T-helper 1 cell (primary cell): ENCODE measurements at places on chromosomes 16 and 17.

GRCh38 chr17:8079291-8080207, 8.0 kb downstream of the ALOX12B start:
- peak; percentile 67 for DNase-seq

DNA sequence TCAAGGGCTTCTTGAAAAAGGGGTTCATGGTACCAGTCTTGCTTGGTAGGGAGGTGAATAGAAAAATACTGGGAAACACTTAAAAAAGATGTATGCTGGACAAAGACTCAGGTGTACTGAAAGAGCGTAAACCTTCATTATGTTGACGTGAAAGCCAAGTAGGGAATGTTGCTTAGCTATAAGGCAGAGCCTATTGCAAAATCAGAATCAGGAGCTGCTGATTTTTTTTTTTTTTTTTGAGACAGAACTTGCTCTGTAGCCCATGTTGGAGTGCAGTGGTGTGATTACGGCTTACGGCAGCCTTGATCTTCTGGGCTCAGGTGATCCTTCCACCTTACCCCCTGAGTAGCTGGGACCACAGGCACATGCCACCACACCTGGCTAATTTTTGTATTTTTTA, 3.9 kb downstream of the TMEM94 start:
- DNase-seq = no peak

GRCh38 chr16:82181461-82182185, 11.6 kb upstream of the MPHOSPH6 start:
- DNase-seq = no peak

DNA sequence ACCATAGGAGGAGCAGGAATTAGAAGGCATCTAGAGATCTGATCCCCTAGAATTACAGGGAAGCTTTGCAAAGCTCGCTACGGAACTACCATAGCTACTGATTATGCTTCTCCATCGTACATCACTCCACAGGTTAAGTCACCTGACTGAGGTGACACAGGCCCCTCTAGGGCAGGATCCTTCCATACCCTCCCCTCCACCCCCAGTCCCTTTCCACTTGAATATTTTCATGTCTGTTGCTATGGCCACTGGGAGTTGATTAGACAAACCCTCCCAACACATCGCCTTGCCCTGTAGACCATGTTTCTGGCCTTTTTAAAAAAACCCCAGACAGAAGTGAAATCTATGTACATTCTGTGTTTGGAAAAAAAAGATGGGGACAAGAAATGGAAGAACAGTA, 287.1 kb downstream of the SOX9 start:
- no peak for DNase-seq

DNA sequence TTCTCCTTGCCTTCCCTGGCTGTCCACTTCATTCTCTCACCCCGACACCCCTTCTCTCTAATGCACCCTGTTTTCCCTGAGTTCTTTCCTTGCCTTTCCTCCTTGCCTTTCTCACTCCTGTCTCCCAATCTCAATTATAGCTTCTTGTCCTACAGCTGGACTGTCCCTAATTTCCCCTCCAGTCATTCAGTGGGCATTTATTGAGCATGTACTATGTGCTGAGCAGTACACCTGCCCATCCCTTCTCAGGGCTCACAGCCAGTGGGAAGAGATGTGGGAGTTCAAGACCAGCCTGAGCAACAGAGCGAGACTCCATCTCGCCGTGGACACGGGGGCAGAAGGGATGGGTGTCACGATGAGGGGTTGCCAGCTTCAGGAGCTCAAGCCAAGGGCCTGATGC, 5.8 kb downstream of the ATP2A1 start:
- no peak for DNase-seq

DNA sequence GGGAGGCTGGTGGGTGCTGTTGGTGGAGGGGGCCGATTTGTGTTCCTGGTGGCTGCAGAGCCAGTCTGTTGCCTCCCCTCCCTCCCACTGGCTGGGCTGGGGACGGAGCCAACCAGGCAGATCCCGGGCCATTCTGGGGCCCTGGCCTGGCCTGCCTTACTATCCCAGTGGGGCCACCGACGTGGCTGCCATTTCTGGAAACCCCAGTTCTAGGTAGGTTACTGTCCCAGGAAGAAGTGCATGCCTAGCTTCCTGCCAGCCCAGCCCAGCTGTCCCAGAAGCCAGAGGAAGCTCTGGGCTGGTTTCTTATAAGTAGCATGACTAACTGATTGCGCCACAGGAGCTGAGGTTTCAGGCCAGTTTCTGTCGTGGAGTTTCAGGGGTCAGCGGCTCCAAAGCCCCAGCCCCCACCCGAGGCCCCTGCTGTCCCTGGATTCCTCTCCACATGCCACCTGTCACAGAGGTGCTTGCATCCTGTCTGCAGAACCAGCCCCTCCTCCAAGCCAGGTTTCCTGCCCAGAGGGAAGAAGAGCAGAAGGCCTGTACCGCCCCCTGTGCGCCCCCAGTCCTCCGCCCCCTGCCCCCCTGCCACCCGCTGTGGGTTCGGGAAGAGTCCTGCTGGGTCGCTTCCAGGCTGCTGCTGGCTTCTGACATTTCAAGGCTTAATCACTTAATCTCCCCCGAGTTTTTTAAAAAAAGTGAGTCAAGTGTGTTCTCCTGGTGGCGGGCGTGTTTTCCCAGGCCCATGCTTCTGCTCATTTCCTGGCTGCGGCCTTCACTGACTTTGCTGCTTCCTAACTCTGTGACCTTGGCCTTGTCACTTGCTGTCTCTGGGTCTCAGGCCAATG, 13.2 kb downstream of the IL4R start:
- peak; percentile 13 for DNase-seq

GRCh38 chr17:80800481-80801391, 190.9 kb upstream of the CHMP6 start:
- no peak for DNase-seq

DNA sequence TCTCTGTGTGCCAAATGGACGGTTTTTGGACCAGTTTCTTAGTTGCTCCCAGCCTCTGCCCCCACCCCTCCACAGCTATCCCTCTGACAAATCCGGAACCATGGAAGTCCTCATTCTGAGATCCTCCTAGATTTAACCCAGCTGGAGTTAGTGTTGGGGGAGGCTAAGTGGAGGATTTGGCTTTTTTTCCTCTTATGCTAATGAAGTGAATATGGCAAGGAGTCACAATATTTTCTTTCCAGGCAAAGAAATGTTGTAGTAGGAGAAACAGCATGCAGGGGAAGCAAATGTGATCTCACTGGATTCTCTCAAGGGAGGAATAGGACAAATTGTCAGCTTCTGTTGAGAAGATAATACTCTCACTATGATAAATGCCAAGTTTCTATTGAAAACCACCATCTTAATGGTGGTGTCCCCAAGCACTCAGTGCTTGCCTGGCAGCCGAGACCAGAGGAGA, 159.5 kb downstream of the MSI2 start:
- DNase-seq = no peak

DNA sequence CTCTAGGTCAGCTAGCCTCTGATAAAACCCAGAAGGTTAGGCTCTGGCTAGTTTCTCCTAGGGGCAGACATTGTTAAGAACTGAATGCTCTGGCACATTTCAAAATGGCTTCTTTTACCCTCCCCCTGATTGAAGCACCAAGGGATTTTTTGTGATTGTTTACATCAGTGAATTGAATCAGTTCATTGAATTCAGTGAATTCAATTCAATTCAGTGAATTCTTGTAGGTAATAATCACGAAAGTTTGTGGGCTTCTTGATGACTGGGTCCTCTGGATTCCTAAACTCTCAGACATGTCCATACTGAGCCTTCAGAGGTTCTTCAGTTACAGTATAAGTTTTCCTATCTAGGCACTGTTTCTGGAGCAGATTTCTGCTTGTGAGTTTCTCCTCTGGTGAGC, 135.2 kb upstream of the ELAC2 start:
- no peak for DNase-seq

DNA sequence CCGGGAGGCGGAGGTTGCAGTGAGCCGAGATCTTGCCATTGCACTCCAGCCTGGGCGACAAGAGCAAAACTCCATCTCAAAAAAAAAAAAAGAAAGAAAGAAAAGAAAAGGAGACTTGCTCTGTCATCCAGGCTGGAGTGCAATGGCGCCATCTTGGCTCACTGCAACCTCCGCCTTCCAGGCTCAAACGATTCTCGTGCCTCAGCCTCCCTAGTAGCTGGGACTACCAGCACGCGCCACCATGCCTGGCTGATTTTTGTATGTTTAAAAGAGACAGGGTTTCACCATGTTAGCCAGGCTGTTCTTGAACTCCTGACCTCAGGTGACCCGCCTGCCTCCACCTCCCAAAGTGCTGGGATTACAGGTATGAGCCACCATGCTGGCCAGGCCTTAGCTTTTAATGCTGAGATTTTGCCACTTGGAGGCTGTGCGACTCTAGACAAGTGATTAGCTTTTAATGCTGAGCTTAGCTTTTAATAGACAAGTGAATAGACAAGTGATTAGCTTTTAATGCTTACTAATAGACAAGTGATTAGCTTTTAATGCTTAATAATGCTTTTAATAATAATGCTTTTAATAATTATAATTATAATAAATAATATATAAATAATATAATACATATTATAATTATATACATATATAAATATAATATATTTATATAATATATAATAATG, 9.6 kb downstream of the LDAF1 start:
- DNase-seq = no peak

GRCh38 chr17:43216762-43217613, 5.3 kb downstream of the TMEM106A start:
- no peak for DNase-seq

DNA sequence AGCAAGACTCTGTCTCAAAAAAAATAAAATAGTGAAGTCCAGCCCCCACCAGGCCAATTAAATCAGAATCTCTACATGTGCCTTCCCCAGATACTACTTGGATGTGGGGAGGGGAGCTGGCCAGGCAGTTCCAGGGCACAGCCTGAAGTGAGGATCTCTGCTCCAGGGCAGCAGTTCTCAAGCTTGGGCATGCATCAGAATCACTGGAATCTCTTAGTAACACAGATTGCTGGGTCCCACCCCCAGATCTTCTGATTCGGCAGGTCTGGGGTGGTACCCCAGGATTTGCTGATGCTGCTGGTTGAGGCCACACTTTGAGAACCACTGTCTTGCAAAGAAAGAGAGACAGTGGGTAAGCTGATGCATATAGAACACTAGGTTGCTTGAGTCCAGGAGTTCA, 8.3 kb upstream of the CDH5 start:
- no peak for DNase-seq

DNA sequence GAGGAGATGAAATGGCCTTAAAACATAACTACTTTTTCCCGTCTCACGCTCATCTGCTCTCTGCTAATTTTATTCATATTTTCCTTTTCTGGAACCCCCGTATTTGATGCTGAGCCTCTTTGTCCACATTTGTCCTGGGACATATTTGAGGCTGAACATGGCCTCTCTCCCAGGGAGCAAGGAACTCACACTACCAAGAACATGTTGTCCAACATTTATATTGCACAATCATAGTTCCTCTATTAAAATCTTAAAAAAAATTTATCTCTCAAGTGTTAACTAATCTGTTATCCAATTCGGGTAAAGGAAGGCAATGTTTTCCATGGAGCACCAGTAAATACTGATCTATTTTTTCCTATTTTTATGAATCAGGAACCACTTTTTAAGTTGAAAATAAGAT, 60.2 kb downstream of the CMC2 start:
- no peak for DNase-seq

- no peak for DNase-seq
Measured at GRCh38 chr16:1500465-1501150, 7.4 kb downstream of the TELO2 start.

GRCh38 chr17:29892201-29892600, 37.8 kb downstream of the SSH2 start:
- DNase-seq = no peak

- no peak for DNase-seq
Measured at GRCh38 chr16:49049191-49049590, 232.4 kb downstream of the CBLN1 start.

- no peak for DNase-seq
Measured at GRCh38 chr16:14527411-14528044, 102.5 kb downstream of the PARN start.

- DNase-seq = no peak
Measured at GRCh38 chr17:36197387-36197703, 787 bp upstream of the CCL3L1 start.

DNA sequence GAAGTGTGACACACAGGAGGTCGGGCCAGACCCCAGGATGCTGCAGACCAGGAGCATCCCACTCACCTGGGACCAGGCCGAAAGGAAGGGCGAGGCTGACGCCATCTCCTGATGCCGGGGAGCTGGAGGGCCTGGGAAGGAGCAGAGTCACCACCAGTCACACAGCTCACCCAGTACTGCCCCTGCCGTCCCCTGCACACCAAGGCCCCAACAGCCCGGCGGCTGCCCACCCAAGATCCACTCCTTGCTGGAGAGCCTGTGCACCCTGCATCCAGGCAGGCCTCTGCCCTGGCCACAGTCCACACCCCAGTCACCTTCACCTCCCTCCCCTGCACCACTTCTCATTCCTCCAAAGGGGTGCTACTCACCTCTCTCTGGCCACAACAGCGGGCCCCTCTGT, 4.8 kb downstream of the ZNF500 start:
- DNase-seq = no peak

DNA sequence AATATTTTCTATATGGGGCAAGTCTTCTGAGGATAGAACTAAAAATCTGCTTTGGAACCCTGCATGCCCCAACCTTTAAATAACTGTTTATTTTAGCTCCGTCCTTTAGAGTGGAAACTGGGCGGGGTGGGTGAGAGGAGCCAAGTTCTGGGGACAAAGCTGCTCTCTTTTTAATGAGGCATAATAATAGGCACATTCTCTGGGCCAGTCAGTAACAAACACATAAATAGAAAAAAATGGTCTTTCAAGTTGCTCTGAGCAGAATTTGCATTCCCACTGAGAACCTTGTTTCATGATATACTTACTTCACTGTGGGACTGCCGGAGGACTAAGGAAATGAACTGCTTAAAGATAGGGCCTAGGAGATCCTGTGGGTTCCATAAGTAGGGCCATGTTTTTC, 51.5 kb downstream of the KNOP1 start:
- no peak for DNase-seq

DNA sequence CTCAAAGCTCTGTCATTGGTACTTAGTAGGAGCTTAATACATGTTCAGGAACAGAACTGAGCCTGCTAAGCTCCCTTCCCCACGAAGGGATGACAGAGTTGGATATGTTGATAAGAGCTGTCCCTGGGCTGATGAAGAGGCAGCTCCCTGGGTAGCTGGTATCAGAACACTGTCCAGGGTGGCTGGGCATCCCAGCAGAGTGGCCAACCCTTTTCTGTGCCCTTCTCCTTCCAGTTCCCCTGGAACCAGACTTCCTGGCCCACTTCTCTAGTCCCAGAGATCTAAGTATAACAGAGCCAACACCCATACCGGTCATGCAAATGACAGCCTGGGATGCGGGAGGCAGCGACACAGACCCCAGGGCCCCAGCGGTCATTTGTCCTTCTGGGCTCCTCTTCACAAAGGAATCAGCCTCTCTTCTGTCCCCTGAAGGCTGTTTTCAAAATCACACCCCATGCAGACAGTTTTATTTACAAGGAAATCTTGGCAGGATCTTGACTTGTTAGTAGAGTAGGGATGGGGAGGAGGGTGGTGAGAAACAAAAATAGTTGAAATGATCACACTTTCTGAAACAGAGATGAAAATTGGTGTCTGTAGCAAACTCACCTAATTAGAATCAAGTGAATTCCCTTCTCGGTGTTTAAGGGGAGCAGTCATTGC, 1.4 kb upstream of the RHBDL3 start:
- DNase-seq = no peak

GRCh38 chr17:14557480-14557879, 256.6 kb downstream of the HS3ST3B1 start:
- no peak for DNase-seq
